ENCODE measurements at places on chromosomes 3 and 15.
A peak's percentile ranks its signal among the peaks of the same experiment; 100 is the strongest.

DNA sequence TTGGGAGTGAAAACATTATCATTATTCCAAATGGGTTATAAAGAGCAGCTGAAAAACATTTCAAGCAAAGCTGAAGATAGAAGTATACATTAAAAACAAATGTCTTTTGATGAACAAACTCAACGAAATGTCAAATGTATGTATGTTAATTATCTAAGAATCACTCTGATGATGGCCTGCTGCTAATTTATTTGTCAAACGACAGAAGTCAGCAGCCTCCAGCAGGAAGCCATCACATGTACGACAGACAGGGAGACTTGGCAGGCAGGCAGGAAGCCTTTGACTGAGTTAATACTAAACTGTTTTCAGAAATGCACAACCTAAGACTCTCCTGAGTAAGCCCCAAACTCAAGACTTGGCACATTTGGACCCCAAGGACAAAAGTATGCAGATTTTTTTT, 491.1 kb downstream of the ZNF385D start:
- H3K27me3 ChIP-seq = no peaks in the 10 kb centered on the region
- H3K27ac ChIP-seq = no peak overlapping the region
- no peak for DNase-seq
- no peaks in the 10 kb centered on the region for H3K4me1 ChIP-seq

GRCh38 chr15:76342058-76342381, 5.4 kb downstream of the ISL2 start:
- DNase-seq = no peak
- peaks cover 83% of the 10 kb centered on the region for H3K27me3 ChIP-seq
- peaks cover 32% of the 10 kb centered on the region for H3K4me1 ChIP-seq
- H3K36me3 ChIP-seq = no peaks in the 10 kb centered on the region
- H3K27ac ChIP-seq = no peak overlapping the region

GRCh38 chr3:137061186-137061585, 103.4 kb downstream of the IL20RB start:
- no peaks in the 10 kb centered on the region for H3K4me1 ChIP-seq
- H3K36me3 ChIP-seq = no peaks in the 10 kb centered on the region
- DNase-seq = no peak
- no peaks in the 10 kb centered on the region for H3K27me3 ChIP-seq
- H3K27ac ChIP-seq = no peak overlapping the region

DNA sequence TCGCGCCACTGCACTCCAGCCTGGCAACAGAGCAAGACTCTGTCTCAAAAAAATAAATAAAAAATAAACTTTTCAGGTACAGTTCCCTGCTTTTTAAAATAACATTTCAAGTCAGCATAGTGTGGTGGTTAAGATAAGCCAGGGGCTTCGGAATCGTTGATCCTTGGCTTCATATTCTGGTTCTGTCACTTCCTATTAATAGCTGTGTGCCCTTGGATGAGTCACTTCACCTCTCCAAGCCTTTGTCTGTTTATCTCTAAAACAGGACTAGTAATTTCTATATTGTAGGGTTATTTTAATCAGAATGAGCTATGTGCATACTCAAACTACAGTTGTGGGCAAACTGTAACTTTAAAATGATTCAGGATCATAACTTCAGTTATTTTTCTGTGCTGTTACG, 53.8 kb upstream of the SENP5 start:
- H3K36me3 ChIP-seq = peaks cover 46% of the 10 kb centered on the region
- no peak overlapping the region for H3K4me3 ChIP-seq
- H3K4me1 ChIP-seq = no peaks in the 10 kb centered on the region
- H3K27me3 ChIP-seq = no peaks in the 10 kb centered on the region

DNA sequence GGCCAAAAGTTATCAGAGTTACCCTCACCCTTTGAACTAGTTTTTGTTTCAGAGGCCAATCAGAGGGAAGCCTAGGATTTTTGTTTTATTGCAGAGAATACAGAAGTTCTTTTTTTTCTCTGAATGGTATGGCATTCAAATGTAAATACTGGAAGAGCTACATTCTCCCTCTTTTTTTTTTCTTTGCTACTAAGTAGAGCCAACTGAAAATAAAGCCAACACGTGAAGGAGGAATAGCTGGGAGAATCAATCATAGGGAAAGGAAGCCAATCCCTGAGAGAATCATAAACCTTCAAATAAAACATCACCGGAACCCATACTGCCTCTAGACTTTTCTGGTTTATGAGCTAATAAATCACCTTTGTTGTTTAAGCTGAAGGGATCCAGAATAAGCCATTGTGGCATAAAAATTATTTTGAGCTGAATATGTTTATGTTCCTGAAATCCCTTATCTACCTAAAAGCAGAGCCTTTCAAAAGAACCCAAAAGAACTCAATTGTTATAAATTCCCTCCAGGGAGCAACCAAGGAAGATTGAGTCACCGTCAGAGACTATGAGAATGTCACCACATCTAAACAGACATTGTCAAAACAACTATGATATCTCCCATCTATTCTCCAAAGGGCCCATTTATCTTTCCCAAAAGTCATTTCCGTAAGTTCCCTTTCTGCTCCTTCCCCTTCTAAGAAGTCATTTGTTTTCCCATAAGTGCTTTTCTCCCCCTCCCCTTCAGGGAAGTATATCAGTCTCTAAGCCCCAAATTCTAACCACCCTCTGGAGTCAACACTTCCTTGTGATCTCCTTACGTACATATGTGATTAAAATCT, 3.8 kb upstream of the ZNF280D start:
- peak overlapping the region; percentile 39 for H3K27ac ChIP-seq
- no peak overlapping the region for H3K4me3 ChIP-seq
- H3K36me3 ChIP-seq = no peaks in the 10 kb centered on the region
- no peaks in the 10 kb centered on the region for H3K27me3 ChIP-seq
- no peaks in the 10 kb centered on the region for H3K4me1 ChIP-seq
- no peak for DNase-seq

Measured in ascending aorta (tissue), 2 donors.